CD8-positive, alpha-beta T cell (primary cell): ENCODE measurements at places on chromosomes 2 and 18.
A peak's percentile ranks its signal among the peaks of the same experiment; 100 is the strongest.

- DNase-seq: no peak
Measured at GRCh38 chr2:46383784-46384456, 86.7 kb downstream of the EPAS1 start.

- no peak for DNase-seq
Measured at GRCh38 chr2:101873543-101873942, 118.2 kb upstream of the IL1R2 start.

DNA sequence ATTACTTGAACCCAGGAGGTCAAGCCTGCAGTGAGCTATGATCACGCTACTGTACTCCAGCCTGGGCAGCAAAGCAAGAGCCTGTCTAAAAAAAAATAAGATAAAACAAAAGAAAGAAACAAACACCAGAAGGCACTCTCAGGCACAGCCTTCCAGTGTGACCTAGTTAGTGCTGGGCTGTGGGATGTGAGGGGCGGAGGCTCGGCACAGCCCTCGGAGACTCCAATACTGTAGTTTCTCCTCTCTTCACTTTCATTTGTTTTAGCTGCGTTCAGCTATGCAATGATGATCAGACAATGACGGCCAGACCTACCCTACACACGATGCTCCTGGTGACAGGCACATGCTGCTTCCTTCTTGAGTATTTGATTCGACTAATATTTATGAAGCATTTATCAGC is 127.7 kb downstream of the SOCS6 start:
- DNase-seq: no peak

DNA sequence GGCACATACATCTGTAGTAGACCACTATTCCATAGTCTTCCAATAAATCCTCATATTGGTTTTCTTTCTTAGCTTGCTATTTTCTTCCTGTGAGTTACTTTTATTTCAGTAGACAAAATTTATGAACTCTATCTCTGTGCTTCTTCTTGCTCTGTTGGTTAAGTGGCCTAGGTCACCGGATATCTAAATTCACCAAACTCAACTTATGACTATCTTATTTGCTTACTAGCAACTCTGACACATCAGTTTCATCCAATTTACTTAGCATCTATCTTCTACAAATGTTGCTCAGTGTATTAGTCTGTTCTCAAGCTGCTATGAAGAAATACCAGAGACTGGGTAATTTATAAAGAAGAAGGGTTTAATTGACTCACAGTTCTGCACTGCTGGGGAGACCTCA is 432.5 kb upstream of the FSIP2 start:
- no peak for DNase-seq

GRCh38 chr2:153519257-153519875 is 40.8 kb upstream of the RPRM start:
- DNase-seq: peak; percentile 23

DNA sequence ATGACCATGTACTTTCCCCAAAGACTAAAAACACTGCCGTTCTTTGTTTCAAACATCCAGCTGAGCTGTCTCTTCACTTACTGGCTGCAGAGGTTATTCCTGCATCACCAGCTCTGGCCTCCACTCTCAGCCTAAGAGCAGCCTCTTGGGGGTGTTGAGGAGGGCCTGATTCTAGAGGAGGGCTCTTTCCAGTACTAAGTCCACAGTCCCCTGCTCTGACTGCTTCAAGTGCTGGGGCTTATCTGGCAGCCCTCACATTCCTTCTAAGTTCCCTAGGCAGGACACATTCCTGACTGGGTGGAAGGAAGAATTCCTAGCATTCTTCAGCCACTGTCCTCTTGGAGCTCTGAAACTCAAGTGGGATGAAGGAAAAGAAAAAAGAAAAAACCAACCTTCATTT is 32.9 kb upstream of the EHBP1 start:
- no peak for DNase-seq

DNA sequence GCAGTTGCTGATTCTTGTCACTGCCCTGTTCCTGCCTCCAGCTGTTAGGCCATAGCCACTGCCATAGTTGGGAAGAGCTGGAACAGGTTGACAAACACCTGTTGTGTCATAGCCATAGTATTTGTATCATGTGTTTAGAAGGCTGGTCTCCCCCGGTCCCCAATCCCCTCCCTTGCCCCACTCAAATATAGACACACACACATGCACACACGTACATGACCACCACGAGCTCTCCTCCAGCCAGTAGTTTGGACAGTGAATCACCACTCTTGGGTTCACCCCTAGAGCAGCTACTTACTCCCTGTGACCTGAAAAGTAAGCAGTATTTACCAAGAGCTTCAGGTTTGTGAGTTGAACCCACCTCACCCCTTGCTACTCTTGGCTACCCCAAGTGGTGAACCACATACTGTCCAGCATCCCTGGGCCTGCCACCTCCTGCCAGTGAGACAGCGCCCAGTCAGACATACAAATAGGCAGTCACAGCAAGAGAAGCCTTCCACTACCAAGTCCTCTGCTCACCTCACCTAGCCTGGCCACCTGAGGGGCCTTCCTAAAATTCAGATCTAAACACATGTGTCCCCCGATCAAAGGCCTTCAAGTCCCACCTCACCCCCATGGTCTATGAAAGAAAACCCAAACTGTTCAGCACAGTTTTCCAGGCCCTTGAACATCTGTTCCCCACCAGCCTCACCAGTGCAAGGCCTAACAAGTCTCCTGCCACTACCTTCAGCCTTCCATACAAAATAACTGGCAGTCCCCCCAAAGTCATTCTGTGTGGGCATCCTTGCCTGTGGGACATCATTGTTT is 7.1 kb downstream of the PCBP1 start:
- DNase-seq: no peak

- DNase-seq: no peak
Measured at GRCh38 chr2:158969715-158970240, 1.3 kb downstream of the TANC1 start.

GRCh38 chr2:84963692-84964405 is 7.1 kb upstream of the KCMF1 start:
- DNase-seq: no peak

GRCh38 chr2:237558961-237559641 is 7.3 kb upstream of the PRLH start:
- no peak for DNase-seq

DNA sequence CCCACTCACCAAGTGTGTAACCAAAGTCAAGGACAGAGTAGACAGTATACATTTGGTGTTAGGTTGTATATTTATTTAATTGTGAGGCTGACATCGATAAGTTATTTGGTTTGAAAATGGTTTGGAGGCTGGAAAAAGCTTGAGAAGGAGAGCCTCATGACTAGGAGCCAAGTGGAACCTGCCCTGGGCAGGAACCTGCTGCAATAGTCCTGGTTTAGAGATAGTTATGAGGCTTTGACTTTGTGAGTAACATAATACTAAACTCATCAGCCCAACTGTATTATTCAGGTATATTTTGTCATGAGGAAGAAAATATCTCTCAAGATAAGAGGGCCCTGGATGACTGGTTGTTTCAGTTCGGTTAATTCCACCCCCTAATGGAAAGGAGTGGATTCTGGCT is 234.3 kb upstream of the CYRIA start:
- DNase-seq: no peak

DNA sequence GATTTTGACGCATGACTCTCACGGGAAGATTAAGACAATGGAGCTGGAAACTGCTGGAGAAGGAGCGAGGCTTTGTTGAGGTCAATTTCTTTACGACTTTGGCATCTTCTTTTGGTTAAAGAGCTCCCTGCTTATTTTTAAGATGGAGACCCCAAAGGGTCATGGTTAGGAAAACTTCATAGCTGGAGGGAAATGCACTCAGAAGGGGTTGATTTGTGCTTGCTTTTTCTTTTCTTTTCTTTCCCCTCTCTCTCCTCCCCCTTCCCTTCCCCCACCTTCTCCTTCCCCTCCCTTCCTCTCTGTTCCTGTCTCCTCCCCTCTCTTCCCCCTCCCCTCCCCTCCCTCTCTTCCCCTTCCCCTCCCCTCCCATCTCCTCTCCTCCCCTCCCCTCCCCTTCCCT is 79.0 kb downstream of the TNP1 start:
- DNase-seq: no peak

DNA sequence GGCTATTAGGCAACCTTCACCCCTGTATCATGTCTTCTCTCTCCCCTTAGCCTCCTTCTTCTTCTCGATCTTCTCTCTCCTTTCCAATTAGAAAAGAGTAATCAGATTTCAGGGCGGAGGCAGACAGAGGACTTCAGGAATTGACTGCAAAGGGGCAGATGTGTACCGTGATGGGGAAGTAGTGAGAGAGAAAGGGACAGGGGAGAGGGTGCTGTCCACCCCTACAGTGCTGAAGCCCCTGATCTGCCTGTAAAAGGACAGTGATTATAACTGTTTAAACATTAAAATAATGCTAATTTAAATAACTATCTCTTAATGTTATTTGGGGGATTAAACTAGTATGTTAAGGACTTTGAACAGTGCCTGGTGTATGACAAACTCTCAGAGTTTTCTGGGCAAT is 178.5 kb downstream of the ACTR3 start:
- DNase-seq: no peak

DNA sequence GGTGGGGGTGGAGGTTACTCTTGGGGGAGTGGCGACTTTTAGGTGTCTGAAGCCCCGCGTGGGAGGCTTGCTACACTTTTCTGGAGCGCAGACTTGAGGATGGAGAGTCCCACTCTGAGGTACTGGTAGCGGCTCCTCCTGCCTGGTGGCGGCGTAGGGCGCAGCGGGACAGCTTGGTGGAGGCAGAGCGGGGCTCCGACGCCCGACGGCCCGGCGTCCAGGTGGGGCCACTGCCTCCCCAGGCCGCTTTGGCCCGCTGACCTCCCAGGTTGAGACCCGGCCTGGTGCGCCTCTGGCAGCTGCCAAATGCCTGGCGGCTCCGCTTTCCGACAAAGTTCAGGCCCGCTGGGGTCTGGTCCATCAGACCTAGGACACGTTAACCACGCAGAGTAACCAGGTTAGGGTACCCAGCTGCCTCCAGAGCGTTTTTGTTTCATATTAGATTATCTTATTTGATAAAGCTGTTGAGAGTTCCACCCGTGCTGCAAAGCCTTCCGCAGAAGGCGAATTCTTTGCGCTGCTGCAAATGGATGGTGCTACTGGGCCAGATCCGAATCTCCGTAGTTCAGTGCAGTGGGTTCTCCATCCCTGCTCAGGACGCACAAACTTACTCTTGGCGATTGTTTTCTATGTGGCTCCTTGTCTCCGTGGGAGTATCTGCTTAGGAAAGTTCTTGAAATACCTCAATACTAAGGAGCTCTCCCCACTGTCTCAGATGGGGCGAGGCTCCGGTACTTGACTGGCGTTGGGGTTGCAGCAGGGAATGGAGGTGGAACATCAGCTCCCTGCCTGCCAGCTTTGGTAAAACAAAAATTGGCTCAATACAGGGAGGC is 405.9 kb downstream of the XIRP2 start:
- DNase-seq: no peak

DNA sequence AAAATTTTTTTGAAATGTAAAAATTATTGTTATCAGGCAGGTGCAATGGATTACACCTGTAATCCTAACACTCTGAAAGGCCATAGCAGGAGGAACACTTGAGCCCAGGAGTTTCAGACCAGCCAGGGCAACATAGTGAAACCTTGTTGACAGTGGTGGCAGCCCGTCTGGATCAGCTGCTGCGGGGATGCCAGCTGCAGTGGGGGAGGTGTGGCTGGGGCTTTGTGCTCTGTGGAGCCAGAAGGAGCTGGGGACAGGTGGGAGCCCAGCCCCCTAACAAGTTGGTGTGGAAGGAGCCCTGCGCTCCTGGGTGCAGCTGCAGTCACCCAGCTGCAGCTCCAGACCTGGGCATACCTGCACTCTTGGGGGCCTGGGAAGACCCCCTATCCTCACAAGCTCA is 182.4 kb upstream of the MC4R start:
- no peak for DNase-seq

DNA sequence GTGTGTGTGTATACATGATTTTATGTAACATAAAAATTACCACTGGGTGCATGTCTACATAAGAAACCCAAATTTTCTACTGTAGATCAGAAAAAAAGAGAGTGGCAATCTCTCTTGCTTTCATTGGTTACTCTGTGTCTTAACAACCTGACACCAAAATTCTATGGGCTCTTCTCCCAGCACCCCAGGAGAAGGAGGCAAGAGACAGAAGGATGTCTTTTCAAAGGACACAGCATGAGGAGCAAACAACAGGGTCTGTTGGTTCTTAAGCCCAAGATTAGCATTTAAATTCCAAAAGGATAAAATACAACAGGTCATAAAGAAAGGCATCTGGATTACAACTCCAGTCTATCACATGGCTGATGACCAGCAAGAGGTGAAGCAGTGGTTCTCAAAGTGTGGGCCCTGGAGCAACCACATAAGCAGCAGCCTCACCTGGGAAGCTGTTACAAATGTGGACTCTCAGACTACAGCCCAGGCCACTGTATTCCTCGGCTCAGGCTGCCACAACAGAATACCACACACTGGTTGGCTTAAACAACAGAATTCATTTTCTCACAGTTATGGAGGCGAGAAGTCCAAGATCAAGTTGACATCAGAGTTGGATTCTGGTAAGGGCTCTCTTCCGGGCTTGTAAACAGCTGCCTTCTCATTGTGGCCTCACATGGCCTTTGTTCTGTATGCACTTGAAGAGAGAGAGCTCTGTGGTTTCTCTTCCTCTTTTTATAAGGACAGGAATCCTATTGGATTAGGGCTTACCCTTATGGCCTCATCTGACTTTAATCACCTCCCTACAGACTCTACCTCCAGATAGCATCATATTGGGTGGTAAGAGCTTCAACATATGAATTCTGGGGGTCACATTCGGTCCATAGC is 79.8 kb upstream of the RNF152 start:
- DNase-seq: no peak

GRCh38 chr2:9170458-9171130 is 36.0 kb upstream of the ASAP2 start:
- no peak for DNase-seq

DNA sequence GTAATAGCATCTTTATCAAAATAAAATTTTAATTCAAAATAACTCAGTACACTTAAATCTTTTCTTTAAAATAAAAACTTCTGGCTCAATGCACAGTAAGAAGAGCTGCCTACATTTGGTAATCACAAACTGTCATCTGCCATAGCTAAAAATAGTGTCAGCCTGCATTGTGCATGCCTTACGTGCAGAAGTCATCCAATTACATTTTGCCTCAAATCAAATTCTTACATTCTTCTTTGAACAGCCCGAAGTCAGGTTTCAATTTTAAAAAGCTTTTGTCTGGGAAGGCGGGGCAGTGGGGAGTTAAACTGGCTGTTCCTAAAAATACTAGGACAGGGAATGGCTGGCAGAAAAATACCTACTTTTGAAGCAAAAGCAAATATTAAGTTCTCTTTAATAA is 51.1 kb downstream of the RTN4 start:
- DNase-seq: no peak

DNA sequence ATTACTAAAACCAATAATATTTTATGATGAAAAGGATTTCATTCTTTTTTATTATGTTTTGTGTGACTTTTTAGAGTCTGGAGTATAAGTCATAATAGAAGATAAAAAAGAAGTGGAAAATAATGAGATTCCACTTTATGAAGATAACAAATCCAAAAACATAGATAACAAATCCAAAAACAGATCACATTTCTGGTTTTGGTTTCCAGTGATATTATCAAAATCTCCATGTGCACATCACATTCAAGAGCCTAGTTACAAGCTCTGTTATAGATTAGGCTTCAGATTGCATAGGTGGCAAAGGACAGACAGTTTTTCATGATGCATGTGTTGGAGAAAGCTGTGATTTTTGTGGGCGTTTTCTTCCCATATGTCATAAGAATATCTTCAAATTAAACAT is 648.2 kb downstream of the STK39 start:
- no peak for DNase-seq
